ENCODE measurements at places on chromosomes 5 and 9. TPM values are rescaled to one million over a fixed set of nuclear protein-coding genes. Genes with fewer than 3 reads are reported as not detected.

DNA sequence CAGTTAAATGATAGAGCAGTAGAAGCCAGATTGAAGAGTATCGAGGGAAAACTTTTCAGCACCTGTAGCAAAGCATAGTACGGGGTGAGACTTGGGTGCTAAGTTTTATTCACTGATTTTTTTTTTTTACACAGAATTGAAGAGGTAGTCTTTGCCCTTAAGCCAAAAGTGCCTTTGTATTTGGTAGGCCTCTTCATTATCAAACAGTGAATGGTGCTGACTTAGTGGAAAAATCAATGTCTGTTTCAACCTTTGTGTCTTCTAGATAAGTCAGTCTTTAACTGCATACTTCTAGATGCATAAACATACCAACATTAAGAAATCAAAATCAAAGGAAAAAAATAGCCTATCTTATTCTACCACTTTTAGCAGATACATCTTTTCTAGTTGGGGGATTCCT, 13.7 kb downstream of the RNF14 start:
- DNase-seq: no peak

Gene PLEKHG4B
- not detected for total RNA-seq

GRCh38 chr5:147547730-147548129, 37.9 kb upstream of the DPYSL3 start:
- no peak for DNase-seq

Gene ZNF879
- 1.3 TPM for total RNA-seq

DNA sequence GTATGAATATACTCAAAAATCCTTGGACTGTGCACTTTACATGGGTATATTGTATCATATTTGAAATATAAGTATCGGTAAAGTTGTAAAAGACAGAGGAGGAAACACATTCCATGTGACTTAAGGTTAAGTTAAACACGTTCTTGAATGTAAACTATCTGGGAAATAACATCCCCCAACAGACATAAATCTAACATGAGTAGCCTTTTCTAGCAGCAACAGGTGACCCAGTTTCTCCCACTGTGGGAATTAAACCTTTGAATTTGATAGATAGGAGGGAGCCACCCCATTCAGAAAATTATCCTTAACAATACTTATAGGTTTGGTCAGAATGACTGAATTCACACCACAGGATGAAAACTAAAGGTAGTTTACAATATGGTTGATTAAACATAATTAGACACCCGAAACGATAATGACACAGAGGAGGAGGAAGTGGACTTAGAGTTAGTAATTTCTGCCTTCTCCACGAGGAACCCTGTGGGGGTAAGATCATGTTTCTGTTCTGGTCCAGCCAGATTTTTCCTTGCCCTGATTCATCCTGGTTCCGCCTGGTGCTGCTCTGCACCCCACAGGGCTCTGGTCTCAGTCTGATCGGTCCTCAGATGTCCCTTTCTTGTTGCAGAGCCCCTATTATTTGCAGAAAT, 84.6 kb upstream of the DNAH5 start:
- DNase-seq: no peak

DNA sequence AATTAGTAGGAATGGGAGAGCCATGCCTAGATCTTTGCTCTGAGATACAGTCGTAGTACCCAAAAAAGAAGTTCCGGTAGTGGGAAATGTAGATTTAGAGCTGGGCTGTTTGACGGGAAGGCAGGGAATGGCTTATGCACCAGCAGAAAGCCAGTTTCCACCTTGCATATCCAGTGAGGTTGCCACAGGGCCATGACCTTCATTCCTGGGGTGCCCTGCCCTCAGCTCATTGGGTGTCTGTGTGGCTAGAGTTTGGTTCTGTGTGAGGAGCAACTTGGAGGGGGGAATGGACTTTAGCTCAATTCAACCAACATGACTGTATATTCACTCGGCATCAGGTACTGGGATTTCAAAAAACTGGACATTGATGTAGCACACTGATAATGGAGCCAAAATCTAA, 300.1 kb downstream of the MLLT3 start:
- no peak for DNase-seq

GRCh38 chr9:111601237-111602018, 2.0 kb upstream of the PTGR1 start:
- peak; percentile 65 for DNase-seq

DNA sequence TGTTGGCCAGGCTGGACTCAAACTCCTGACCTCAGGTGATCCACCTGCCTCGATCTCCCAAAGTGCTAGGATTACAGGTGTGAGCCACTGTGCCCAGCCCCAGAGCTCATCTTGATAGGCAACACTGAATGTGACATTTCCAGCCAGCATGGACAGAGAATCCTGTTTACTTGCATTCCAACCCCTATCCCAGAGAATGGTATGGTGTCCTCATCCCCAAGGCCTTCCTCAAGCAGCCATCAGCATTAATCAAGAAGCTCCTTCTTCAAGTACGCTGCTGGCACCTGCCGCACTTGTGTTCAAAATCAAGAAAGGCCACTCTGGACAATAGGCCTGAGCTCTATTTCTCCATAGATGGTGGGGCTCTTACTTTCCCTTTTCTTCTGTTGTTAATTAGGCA, 40.2 kb downstream of the STARD4 start:
- DNase-seq: no peak

DNA sequence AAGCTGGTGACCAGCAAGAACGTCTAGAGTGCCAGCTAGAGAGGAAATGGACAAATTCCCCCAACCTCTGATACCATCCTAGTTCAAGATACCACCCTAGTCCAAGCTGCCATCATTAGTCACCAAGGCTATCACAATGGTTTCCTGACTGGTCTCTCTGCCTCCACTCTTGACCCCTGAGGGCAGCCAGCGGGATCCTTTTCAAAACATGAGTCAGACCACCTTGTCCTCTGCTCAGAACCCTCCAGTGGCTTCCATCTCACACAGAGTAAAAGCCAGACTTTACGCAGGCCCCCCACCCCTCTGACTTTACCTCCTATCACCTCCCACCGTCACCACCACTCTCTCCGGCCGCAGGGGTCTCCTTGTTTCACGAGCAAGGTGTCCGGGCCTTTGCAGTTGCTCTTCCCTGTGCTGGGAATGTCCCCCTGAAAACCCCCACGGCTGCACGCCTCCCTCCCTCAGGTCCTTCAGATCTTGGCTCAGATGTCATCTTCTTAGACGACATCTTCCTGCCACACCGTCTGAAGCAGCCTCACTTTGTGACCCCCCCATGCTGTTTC, 42.2 kb upstream of the FBXW11 start:
- DNase-seq: no peak

GRCh38 chr5:71946343-71947030, 160.8 kb upstream of the MAP1B start:
- no peak for DNase-seq

Gene TMED7
- 96.1 TPM for total RNA-seq

Gene LVRN
- total RNA-seq: 0.71 TPM

Gene TRIM41
- 49.4 TPM for total RNA-seq

DNA sequence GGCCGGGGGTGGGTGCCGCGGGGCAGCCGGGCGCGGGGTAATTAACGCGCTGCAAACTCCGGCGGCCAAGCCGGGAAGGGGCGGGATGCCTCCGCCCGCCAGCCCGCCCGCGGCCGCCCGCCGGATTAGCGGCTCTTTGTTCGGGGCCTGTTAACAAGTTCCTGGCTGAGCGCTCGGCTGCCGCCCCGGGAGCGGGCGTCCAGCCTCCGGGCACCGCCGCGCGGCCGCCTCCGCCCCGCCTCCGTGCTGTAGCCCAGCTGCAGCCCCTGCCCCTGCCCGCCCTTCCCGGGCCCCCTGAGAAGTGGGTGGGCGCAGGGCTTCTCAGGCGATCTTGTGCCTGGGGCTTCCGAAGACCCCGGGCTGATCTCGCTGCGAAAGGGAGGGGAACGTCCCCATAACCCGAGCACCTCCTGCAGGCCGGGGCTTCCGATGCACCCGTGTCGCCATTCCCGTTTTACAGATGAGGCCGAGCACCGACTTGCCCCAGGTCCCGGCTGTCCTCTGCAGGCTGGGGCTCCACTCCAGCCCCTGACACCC, 7.5 kb downstream of the UNC5A start:
- no peak for DNase-seq

Gene FAM163B
- total RNA-seq: not detected

All from MCF 10A (cell line).